ENCODE measurements at places on chromosomes 5 and 9.

- DNase-seq: no peak
Measured at GRCh38 chr5:94313696-94314095, 304.7 kb downstream of the KIAA0825 start.

DNA sequence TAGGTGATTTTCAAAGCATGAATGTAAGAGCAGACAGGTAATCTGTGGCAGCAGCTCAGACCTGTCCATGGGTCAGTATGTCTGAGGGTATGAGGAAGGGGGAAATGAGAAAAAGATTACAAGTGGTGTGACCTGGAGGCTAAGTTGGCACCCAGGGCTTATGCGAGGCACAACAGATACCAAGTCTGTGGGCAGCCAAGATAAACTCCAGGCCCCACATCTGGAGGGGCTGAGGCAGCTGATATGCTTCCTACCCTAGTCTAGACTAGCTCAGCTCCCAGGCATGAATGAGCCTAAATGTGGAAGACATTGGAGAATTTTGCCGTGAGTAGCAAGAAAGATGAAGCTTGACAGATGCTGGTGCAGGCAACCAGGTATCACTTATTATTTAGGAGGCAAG lies 151.7 kb downstream of the PIK3R1 start:
- DNase-seq: no peak

GRCh38 chr5:93790401-93790800 lies 49.0 kb upstream of the POU5F2 start:
- no peak for DNase-seq

- no peak for DNase-seq
Measured at GRCh38 chr5:149419859-149420544, 40.9 kb upstream of the IL17B start.

DNA sequence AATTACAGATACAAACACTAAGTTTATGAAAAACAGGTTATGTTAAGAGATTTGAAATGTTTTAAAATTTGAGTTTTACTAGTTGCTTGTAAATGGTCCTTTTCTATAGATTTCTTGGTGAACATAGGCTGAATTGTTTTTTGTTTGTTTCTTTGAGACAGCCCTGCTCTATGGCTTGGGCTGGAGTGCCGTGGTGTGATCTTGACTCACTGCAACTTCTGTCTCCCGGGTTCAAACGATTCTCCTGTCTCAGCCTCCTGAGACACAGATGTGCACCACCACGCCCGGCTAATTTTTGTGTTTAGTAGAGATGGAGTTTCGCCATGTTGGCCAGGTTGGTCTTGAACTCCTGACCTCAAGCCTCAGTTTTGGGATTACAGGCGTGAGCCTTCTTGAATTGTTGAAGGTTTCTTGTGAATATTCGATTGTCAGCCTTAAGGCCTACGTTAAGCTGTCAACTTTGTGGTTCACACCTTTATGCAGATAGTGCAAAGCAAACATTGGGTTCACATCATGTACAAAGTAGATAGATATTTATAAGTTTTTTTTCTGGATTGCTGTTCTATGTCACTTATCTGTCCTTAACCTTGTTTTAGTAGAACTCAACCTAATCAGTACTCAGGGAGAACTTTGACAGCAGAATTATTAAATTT lies 26.2 kb downstream of the UHRF2 start:
- DNase-seq: no peak
